Kidney tubule cell (primary cell): ENCODE measurements at places on chromosomes 7 and 10.

DNA sequence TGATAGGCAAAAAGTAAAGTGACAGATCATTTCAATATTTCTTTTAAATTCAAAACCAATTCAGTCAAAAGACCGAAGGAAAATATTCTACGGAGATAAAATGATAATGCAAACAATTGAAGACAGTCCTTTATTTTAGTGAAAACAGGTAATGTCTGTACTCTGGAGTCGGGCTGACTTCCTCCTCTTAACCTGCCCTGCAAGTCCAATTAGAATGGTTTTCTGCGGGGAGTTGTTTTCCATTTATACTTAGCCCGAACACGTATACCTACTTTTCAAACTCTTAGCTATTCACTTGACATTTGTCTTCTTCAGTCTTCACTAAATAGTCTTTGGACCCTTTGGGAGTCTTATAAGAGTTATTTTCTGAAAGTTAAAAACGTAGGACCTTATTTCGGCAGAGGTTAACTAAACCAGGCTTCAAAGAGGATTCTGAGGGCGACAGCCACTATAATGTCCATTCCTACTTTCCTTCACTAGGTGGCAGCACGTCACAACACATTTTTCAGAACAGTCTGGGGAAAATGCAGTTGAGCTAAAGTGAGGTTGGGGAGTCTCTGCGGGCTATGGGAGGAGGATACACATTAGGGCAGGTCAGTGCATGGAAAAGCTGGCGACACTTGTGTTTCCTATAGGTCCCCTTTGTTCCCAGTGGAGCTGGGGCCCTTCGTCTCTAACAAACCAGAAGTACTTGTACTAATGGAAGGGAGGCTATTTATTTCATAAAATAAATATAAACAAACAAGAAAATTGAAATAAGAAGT lies 472.0 kb downstream of the KCNMA1 start:
- DNase-seq, result peak; percentile 77

- DNase-seq, result no peak
Measured at GRCh38 chr10:12334186-12334530, 15.2 kb upstream of the CAMK1D start.

DNA sequence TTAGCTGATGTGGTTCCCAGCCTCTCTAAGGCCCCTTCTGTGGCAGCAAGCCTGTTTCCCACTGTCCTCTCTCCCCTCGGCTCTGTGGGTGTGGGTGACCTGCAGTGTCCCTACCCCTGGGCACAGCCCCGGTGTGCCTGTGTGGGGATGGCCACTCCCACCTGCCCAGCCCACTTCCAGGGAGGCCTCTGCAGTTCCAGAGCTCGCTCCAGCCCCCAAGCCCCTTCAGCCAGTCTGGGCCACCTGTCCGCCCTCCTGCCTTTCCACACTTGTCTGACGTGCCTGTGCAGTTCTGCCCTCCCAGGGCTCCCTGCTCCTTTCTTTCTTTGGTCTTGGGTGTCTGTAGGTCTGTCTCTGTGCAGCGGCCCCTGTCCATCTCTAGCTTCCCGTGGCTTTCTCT lies 127.0 kb upstream of the PPIF start:
- DNase-seq, result no peak

DNA sequence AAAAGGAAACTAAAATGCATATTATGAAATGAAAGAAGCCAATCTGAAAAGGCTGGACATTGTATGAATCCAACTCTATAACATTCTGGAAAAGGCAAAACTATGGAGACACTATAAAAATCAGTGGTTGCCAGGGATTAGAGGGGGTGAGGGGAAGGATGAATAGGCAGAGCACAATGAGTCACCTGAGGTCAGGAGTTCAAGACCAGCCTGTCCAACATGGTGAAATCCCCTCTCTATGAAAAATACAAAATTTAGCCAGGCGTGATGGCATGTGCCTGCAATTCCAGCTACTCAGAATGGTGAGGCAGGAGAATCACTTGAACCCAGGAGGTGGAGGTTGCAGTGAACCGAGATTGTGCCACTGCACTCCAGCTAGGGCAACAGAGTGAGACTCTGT lies 324.8 kb upstream of the PHYHIPL start:
- DNase-seq, result peak; percentile 79

DNA sequence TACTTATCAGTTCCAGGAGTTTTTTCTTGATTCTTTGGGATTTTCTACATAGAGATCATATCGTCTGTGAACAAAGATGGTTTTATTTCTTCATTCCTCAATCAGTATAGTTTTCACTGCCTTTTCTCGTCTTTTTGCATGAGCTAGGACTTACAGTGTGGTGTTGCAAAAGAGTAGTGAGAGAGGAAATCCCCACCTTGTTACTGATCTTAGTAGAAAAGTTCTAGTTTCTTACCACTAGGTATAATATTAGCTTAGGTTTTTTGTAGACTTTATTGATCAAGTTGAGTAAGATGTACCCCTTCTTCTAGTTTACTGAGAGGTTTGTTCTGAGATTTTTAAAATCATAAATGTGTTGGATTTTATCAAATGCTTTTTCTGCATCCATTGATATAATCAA lies 123.3 kb downstream of the TMEM26 start:
- no peak for DNase-seq

DNA sequence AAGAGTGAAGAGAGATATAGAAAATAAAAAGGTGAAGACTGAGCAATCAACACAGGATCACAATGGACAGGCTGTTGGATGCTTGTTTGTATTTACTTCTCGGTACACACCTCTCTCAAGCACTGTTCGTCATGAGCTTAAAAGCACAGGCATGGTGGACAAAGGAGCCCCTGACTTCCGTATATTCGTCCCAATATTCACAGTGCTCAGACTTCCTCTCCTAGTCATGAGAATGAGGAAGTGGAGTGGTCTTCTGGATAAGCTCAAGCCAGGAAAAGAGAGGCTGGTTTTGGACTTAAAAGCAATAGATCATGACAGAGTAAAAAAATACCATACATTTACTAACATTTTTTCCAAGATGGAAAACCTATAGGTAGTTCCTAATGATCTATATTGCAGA lies 172.5 kb downstream of the SORCS1 start:
- DNase-seq, result no peak

GRCh38 chr7:20223356-20223755 lies 6.2 kb upstream of the MACC1 start:
- peak; percentile 60 for DNase-seq
